ENCODE measurements at places on chromosomes 3 and 15.
A peak's percentile ranks its signal among the peaks of the same experiment; 100 is the strongest.

DNA sequence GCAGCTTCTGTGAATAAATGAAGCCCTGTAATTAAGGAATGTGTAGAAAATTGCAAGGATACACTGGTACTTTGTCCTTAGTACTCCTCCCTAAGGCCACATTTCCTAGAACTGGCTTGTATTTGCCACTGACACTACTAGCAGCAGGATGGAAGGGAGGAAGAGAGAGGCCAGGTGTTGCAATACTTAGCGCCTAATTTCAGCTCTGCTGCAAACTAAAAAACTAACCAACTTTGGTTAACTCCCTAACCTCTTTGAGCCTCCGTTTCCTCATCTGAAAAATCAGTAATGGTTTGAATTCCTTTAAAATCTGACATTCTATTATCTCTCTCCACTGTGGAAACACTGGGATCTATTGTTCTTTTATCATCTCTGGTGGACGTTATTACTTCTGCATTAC, 257.0 kb downstream of the SV2B start:
- no peak for DNase-seq

DNA sequence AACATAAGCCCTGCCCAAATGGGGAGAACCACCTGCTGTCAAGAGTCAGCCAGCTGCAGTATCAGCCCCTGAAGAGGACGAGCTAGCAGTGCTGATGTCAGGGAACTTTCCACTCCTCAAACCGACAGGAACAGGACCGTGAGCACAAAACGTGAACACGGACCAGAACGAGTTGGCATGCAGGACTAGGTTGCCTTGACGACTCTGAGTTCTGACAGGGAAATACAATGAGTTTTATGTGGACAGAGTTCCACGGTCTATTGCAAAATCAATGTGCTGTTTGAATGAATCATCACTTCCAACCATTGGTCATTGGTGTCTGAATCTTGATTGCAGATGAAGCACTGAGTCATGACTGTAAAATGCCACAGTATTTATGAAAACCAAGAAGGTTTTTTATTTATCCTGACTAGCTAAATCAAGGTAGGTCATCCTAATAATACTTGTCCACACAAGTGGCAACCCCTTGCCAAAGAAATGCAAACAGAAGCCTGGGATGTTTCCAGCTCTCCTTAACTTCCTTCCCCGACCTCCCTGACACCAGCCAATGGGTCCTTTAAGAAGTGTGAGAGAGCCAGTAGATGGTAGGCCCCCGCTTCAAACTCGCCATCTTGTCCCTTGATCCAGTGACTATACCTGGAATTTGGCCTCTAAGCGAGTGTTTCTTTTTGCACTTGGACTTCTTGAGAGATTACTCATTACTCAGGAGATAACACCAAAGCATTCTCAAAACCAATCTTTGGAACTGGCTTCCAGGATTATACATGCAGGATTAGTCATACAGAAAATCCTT, 119.6 kb downstream of the ASB7 start:
- no peak for DNase-seq

- no peak for DNase-seq
Observed at GRCh38 chr15:49814709-49815108, 193.9 kb downstream of the DTWD1 start.

GRCh38 chr15:33218071-33218491, 23.6 kb upstream of the FMN1 start:
- no peak for DNase-seq

GRCh38 chr3:127034195-127034989, 51.5 kb downstream of the PLXNA1 start:
- DNase-seq: no peak

DNA sequence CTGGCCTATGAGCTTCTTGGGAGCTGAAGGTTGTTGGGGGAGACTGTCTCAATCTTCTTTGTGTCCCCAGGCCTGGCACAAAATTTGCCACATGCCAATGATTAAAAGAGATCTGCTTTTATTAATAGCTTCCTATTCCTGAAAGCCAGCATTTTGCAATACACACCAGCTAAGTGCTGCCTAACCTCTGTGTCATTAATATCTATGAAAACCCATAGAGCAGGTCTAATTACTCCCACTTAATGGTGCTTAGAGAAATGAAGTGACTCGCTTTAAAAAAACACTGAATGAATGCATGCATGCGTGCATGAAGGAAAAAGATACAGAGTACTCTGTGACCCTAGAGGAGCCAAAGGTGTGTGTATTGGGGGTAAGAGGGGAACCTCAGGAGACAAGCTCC, 55.0 kb downstream of the SLC6A1 start:
- no peak for DNase-seq

DNA sequence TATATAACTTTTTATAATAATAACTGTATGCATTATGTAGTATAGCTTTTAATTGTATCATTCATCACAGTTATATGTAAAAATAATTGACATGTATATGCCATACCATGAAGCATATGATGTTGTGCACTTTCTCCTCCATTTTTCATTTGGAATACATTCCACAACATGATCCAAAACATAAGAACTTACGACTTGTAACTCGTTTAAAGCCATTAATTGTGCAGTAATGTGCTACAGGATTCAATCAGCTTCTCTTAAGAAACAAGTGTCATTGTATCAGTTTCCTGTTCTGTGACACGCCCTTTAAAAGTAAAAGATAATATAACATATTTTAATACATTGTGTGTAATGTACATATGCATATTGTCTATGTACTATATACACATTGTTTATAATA, 2.2 kb downstream of the C3orf80 start:
- DNase-seq: no peak

DNA sequence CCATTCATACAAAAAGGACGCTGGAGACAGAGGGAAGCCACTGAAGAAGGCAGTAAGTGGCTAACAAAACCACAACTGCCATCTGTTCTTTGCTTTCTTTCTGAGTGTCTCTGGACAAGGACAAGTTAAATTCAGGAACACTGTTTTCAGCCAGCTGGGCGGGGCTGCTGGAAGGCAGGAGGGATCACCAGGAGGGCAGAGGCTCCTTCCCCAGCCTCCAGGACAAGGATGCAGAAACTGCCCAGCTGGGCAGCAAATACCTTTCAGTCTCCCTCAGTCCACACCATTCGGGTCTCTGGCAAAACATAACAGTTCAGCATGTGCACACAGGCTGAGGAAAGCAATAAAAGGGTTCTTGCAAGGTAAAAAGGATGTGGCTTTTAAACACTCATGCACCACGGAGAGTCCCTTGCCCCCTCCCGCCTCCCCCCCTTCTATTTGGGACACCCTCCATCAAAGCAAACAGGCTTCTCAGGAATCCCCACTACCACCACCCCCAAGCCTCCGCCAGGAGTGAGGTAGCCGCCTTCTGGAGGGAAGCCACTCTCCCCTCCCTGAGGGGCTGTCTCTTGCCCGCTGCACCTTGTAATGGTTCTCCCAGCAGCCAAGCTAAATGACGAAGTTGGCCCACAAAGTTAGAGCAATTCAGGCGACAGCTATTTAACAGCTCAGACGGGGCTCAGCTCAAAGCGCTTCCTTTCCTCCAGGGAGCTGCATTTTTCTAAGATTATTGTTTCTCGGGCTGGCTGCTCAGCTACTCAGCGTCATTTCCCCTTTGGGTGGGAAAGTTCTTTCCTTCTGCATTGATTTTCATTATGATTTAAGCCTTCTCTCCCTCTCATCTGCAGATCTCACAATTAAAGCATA, 3.8 kb downstream of the HEG1 start:
- peak; percentile 44 for DNase-seq

- DNase-seq: no peak
Observed at GRCh38 chr3:15924914-15925313, 127.1 kb upstream of the ANKRD28 start.

- DNase-seq: no peak
Observed at GRCh38 chr3:39869890-39870289, 60.5 kb downstream of the MYRIP start.

DNA sequence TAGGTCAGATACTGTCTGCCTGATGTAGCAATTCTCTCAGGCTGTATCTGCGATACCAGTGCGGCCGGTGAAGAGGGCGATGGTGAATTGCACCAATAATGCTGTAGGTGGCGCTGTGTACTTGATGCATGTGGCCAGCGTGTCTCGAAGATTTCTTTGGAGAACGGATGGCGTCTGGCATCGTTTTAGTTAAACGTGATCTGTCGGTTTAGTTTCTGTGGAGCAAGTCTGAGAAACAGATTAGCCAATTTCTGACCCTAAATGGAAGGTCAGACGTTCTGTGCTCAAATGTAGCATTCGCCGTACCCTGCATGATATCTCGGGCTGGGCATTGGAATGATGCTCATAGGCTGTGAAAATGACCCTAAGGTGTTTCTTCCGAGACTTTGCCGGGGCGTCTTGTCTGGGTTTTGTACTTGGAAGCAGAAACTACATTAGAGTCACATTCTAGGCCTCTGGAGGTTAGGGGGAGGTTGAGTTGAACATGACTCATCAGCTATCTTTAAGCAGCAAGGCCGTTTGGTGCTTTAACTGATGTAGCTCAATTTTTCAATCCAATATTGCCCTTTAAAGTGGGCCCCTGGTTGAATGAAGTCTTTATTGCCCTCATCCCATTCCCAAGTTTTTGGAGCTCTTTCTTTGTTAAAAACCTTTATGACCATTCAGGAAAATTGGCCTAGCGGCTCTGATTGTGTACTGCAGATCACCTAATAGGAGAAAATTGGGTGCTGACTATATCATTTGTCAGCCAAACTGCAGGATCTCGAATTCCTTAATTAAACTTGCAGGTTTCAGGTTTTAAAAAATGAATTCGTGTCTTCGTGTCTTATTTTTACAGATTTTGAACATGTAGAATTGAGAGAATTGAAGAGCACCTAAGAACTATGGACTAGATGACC, 80.0 kb downstream of the SQOR start:
- DNase-seq: no peak

DNA sequence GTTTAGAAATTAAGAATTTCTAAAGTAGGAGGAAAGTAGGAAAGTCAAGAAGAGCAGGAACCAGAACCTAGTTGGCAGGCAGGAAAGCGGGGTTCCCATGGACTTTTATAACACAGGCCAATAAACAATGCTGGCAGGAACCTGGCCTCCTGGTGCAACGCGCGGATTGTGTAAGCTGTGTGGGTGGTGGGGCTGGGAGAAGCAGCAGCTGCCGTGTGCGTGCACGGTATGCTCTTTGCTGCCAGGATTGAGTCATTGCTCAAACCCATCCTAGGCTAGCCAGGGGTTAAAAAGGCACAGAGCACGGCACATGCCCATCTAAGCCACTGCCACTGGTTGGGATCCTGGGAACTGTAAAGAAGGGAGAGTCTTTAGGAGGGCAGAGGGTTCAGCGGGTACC, 209.9 kb upstream of the RGMA start:
- no peak for DNase-seq

DNA sequence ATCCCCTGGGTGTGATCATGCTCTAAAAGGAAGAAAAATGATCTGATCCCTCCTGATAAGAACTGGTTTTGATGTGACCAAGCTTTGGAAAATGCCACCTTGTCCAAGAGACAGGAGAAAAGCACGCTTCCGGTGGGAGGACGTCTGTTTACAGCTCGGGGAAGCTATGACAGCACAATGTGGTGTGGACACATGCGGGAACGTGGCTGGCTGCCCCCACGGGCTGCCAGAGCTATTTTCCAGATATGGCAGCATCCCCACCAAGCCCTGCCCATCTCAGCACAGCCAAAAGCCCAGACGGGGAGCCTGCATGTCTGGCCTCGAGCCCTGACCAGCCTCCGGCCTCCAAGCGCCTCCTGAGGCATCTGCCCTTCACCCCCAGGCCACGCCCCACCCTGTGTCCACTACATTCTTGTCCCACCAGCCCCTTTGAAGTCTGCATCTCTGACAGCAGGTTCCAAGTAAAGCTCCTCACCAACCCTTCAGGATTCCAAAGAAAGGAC, 63.2 kb upstream of the HRH1 start:
- no peak for DNase-seq

DNA sequence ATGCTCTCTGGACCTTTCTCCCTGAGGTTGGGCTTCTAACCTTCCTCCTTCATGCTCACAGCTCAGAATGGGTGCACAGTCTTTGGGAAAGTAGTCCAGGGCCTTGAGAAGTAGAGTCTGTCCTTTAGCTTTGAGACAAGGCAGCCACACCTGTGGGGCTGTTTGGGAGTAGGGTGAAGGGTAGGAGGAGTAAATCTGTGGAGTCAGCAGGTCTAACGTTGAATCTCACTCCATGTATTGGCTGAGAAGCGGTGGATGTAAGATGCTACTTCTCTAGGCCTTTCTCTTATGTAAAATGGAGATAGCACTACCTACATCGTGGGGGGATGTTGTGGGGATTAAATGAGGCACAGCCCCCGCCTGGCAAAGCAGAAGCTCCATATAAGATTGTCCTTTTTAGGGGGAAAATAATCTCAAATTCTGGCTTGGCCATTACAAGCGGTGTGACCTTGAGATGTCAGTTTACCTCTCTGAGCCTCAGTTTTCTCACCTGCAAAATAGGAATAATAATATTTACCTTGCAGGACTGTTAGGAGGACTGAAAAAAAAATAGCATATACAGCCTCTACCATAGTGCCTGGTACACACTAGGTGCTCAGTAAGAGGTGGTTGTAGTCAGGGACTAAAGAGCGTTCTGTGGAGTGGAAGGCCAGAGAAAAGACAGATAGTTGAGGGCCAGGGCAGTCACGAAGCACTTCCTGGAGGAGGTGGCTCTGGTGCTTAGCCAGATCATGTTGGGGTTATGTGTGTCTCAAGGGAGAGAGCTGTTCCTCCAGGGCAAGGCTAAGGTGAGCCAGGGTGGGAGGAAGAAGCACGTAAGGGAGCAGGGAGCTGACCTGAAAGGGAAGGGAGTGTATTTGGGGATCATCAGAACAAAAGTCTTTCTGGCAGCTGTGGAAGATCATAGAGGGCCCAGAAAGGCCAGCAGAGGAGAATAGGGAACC, 82.8 kb upstream of the MRPS22 start:
- no peak for DNase-seq

GRCh38 chr3:109413049-109413448, 75.7 kb upstream of the DPPA4 start:
- DNase-seq: no peak

- DNase-seq: no peak
Observed at GRCh38 chr3:71062952-71063772, 520.4 kb downstream of the FOXP1 start.

DNA sequence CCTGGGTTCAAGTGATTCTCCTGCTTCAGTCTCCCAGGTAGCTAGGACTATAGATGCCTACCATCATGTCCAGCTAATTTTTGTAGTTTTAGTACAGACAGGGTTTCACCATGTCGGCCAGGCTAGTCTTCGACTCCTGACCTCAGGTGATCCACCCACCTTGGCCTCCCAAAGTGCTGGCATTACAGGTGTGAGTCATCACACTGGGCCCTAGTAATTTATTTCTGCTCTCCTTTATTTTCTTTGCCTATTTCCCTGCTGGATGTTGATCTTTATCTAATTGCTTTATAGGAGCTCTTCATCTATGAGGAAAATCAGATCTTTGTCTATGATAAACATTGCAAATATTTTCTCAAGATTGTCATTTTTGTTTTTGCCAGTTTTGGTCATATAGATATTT, 31.7 kb downstream of the UQCC5 start:
- no peak for DNase-seq

DNA sequence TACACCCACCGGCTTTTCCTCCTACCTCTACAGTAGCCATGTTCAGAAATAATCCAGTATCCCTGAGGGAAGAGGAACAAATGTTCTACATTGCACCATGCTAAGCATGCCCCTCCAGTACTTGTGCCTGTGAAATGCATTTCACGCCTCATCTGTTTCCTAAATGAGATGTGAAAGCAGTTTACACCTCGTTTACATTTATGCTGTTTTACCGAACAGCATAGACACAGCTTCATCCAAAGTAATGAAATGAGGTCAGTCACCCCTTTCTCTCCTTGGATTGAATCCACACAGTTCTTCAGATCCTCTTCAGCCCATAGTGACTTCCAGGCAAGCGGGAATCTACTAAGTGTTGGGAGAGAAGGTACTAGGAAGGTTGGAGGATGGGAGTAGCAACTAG, 514.3 kb downstream of the PDCD6IP start:
- no peak for DNase-seq

GRCh38 chr15:89308236-89308635, 26.4 kb downstream of the POLG start:
- no peak for DNase-seq
